ENCODE measurements at places on chromosomes 4 and X.

DNA sequence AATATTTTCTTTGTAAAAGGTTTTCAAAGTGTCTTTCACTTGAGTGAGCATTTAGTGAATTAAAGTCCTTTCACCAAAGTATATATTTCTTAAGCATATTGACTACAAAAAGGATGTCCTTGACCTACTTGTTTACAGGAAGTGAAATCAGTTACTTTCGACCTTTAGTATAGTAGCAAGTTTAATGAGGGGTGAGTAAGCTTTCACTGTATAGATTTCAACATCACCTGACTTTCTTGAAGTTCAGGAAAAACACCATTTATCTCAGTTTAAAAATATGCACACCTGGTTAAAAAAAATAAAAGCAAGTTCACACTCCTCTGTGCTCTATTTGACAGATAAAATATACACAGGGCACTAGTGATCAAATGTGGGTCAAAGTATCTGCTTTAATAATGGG, 88.1 kb downstream of the CCSER1 start:
- no peak for DNase-seq

DNA sequence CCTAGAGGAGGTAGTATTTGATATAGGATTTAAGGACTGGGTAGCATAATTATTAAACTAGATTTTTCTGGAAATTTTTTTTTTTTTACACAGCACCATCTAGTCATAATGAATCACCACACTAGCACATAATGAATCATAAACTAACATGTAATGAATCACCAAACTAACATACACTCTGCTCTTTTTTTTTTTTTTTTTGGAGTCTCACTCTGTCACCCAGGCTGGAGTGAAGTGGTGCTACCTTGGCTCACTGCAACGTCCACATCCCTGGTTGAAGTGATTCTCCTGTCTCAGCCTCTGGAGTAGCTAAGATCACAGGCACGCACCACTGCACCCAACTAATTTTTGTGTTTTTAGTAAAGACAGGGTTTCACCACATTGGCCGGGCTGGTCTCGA, 92.5 kb downstream of the FAM13A start:
- DNase-seq = no peak

DNA sequence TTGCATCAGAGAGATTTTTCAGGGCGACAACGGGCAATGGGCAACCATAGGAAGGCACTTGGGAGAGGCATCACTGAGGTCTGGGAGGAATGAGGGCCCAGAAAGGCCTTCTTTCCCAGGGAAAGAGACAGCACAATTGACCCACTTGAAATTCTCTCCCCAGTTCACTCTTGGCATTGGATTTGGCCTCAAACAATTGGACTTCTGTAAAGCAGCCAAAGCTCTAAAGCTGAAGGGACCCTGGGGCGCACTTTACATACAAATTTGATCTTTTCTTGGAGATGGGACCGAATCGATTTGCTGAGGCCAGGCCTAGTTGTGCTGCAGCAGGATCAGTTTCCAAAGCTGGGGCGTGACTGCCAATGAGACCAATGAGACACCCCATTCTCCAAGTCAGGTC, 3.2 kb downstream of the ARHGAP36 start:
- DNase-seq = no peak

DNA sequence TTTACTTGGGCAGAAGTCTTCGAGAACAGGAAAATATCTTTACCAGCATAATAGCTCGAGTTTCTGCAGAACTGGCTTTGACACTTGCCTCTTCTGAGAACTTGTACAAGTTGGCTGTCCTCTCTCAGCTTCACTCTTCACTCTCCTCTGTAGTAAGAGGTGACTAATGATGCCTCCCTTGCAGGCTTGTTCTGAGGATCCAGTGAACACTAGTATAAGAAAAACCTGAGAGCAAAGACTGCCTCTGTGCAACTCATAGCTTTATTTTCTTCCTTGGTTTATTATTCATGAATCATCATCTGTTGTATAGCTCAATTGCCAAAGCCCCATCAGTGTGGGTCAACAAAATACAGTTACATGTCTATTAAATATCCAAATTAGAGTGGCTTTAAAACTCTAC, 266.7 kb upstream of the CLNK start:
- DNase-seq = no peak

DNA sequence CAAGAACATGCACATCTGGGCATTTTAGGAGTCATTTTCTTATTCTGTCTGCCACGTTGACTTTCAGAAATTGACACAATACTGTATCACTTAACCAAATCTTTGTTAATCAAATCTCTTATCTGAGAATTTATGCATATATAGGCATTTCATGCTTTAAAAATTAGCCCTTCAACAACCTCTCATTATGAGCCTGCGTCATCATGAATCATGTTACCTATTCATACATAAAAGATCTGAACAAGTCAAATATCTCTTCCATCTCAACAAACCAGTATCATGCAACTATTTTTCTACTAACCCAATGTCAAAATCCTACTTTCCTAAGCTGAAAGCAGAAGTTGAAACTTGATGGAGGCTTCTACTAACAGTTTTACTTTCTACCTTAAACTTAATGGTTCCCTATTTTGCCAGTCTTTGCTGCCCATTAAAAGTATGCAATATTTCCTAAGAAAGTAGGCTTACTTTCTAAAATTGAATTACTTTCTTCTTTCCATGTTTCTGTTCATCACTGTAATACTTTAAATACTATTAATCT, 1.8 kb downstream of the ADAM29 start:
- no peak for DNase-seq

- no peak for DNase-seq
Observed at GRCh38 chrX:131217989-131218388, 71.1 kb downstream of the IGSF1 start.

GRCh38 chr4:140090215-140090731, 63.7 kb downstream of the MAML3 start:
- no peak for DNase-seq

DNA sequence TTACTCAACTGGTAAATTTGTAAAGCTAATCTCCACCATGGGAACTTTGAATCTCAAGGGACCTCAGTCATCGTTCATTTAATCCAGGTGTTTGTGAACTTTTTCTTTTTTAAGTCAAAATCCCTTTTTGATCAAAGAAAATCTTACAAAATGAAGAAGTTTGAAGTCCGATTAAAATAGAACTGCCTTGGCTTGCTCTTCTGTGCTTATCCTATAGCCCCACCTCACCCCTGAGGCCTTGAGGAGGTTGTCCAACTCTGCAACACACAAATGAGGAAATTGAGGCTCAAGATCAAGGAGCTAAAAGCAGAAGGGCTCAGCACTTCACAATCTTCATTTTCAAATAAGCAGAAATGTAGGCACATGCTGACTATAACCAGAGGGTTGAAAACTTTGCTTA, 240.3 kb upstream of the SFRP2 start:
- no peak for DNase-seq

GRCh38 chr4:90792696-90793095, 665.5 kb downstream of the CCSER1 start:
- no peak for DNase-seq

- no peak for DNase-seq
Observed at GRCh38 chr4:138951764-138952163, 63.8 kb upstream of the NOCT start.

DNA sequence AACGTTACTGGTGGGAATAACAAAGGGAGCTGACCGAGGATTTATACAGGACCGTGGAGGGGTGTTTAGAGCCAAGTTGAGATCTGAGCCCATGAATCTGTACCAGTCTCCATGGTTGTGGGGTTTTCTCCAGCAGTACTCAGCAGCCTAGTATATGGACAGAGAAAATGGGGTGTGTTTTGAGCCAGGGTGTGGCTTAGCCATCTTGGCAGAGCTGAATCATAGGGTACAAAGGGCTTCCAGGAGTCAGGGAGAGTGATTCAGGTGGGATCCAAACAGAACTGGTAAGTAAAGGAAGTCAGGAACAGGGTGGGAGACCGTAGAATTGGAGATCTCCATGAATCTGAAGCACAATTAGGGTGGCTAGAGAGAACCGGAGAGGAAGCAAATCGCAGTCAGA, 7.4 kb upstream of the HPRT1 start:
- no peak for DNase-seq

DNA sequence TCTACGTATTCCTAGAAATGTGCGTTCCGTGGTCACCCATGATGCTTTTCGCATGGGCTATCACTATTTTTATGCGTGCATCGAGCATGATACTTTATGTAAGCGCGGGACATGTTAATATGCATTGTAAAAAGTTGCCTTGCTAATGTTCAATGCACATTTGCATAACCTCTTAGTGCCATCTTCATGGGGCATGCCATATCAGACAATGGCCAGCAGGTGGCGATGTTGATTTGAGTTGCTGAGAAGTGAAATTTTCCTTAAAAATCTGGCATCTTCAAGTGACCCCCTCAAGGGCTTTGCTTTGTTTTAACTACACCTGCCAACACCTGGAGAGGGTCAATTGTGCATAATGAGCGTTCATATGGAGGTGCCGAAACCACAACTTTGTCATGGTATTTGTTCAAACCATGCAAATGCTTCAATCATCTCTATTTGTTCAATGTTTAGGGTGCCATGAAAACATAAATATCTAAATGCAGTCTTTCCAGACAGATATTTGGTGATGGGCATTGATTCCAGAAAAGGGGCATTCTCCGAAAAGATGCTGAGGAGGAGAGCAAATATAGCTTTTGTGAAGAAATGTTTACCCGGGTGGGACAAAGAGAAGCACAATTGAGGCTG, 833.9 kb upstream of the PRKX start:
- DNase-seq = no peak

GRCh38 chrX:140163371-140164159, 198.2 kb upstream of the CXorf66 start:
- DNase-seq = no peak

DNA sequence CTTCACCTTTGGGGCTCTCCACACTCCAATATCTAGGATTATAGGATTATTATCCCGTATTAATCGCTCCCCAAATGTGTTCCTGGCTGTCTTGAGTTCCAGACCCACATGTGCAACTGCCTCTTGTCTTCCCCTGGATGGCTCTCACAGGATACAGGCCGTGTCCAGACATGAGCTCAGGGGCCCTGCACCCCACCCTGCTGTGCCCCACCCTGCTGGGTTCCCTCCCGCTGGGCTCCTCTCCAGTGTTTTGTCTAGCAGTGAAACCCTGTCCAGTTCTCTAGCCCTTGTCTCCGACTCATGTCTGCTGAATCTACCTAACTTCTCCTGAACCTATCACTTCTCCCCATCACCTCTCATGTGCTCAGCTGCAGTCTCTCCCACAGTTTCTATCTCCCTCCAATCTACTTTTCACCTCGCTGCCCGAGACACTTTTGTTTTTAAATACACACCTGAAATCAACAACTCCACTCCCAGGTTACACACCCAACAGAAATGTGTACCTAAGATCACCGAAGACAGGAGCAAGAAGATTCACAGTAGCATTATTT, 2.0 kb downstream of the RNF212 start:
- no peak for DNase-seq

DNA sequence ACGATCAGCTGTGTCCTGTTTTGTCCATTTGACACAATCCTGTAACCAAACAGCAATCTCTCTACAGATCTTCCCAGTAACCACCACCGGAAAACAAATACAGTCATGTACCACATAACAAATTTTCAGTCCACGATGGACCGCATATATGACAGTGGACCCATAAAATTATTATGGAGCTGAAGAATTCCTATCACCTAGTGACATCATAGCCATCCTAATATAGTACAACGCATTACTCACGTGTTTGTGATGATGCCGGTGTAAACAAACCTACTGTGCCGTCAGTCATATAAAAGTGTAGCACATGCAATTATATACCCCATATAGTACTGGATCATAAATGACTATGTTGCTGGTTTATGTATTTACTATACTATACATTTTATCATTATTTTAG, 133.7 kb upstream of the EDNRA start:
- DNase-seq = no peak

DNA sequence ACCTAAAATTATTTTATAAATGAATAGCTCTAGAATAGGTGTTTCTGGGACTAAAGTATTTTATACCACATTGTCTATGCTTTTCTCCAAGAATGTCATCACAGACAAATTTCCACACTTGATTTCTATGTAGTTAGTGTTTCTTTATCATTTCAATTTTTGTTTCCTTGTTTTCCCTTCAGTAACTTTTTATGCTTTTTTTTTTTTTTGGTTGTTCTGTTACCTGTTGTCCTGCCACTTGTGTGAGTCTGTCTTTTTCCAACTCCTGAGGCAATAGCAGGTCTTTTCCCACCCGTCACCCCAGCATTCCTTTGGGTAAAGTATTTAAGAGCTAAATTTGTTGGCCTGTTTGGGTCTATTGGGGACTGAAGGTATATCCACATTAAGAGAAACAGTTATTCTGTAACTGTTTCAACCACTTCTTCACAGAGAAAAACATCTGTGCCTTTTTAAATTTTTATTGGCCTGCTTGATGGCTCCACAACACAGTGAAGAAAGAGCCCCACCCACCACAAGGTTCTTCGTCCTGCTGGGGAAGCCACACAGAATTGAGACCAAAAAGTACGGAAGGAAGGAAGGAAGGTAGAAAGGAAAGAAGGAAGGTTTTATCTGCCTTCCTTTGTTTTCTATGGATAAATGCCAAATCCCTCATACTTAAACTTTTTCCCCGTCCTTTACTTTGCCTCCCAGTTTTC, 17.7 kb upstream of the GPC3 start:
- no peak for DNase-seq

- DNase-seq = no peak
Observed at GRCh38 chrX:154457491-154458115, 478 bp upstream of the PLXNA3 start.

GRCh38 chrX:48736303-48736702, 25.2 kb upstream of the GLOD5 start:
- DNase-seq = no peak

DNA sequence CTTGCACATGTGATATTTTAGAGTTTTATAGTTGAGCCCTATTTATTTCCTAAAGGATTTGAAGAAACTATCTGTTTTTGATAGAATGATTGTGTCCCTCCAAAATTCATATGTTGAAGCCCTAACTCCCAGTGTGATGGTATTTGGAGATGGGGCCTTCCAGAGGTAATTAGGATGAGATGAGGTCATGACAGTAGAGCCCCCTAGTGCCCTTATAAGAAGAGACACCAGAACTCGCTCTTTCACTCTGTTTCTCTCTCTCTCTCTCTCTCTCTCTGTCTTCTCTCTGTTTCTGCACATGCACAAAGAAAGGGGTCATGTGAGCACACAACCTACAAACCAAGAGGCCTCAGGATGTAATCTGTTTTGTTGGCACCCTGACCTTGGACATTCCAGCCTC, 921.9 kb upstream of the DIAPH2 start:
- no peak for DNase-seq

- no peak for DNase-seq
Observed at GRCh38 chr4:84606645-84607044, 23.7 kb downstream of the CDS1 start.

Data from SHP77 (cell line).